ENCODE measurements at places on chromosomes 3 and 15. TPM values are rescaled to one million over a fixed set of nuclear protein-coding genes. Genes with fewer than 3 reads are reported as not detected.

- no peaks in the 10 kb centered on the region for H3K36me3 ChIP-seq
- no peak for DNase-seq
- H3K27me3 ChIP-seq, result no peaks in the 10 kb centered on the region
- no peak overlapping the region for H3K4me3 ChIP-seq
- no peak overlapping the region for H3K27ac ChIP-seq
Measured at GRCh38 chr15:35736150-35736549, 190.2 kb upstream of the DPH6 start.

DNA sequence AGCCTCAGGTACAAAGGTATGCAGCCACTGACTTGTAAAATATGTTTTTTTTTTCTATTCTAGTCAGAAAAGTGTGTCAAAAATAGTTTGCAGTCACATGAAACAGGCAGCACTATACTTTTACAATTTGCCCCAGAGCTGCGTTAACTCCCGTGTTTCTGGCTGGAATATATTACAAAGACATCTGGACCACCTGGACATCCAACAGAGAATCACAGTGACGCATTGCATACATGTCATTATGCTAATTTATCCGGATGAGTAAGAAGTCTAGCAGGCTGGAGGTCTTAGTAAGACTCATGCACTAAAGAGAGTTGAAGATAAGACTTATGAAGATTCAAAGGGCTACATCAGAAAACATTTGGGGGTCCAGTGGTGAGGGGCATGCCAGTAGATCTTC, 39.2 kb upstream of the STRIT1 start:
- H3K4me1 ChIP-seq, result peaks cover 2% of the 10 kb centered on the region
- no peak overlapping the region for H3K27ac ChIP-seq
- H3K36me3 ChIP-seq, result no peaks in the 10 kb centered on the region
- no peak overlapping the region for H3K4me3 ChIP-seq

Gene BCL2A1
- total RNA-seq, result 36.7 TPM

Gene ACP3
- 19.9 TPM for total RNA-seq
